Stimulated activated CD8-positive, alpha-beta memory T cell treated with anti-CD3 and anti-CD28 coated beads, Interleukin-2, amount 100 ng/mL, for 1 hour (primary cell): ENCODE measurements at places on chromosomes 7 and 10.
A peak's percentile ranks its signal among the peaks of the same experiment; 100 is the strongest.

GRCh38 chr7:37786741-37787569, 61.4 kb upstream of the NME8 start:
- no peak for DNase-seq

DNA sequence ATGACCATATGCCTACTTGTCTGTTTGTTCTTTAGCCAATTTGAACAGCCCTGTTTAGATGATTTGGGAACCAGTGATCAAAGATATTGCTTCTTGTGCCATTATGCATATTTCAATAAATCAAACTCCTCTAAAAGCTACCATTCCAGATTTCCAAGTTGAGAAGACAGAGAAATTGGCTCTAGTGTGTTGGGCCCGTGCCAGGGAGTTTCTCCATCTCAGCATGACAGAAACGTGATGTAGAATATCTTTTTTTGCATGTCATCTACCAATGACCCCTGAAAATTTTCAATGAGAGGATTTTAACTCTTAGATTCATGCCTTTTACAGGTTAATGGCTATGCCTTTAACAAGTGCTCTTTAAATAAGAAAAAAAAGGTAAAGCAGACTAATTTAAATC, 50.7 kb upstream of the CABCOCO1 start:
- DNase-seq, result no peak

DNA sequence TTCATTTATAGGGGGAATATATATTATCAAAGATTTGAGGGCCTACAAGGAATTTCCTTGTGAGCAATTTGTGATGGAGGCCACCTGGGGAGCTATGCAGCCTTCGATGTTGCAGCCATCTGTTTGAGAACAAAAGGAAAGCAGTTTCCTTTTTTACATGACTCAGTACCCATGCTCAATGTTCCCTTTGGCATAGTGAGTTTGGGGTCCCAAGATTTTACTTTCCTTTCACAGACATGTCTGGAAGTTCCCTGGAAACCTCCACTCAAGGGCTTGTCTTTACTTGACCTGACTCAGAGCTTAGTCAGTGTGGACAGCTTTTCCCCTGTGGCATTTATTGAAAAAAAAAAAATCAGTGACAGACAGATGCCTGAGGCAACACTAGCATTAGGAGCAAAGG, 73.5 kb upstream of the VIPR2 start:
- DNase-seq, result no peak

DNA sequence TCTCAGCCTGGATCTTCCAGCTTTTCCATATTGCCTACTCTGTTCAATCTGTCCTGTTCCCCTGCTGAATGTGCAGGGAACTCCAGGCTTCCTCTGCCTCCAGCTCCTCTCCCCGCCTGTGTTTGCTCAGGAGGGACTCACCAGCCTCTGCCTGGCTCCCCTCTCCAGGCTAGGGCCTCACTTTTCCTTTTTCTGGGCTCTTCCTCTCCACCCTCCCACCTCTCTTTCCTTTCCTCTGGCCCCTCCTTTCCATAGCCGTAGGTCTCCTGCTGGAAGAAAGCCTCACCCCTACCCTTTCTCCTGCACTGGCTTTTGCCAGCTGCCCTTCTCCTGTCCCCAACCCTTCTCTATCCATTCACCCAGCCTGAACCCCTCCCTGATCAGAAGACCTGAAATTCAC, 25.0 kb downstream of the PILRA start:
- no peak for DNase-seq

DNA sequence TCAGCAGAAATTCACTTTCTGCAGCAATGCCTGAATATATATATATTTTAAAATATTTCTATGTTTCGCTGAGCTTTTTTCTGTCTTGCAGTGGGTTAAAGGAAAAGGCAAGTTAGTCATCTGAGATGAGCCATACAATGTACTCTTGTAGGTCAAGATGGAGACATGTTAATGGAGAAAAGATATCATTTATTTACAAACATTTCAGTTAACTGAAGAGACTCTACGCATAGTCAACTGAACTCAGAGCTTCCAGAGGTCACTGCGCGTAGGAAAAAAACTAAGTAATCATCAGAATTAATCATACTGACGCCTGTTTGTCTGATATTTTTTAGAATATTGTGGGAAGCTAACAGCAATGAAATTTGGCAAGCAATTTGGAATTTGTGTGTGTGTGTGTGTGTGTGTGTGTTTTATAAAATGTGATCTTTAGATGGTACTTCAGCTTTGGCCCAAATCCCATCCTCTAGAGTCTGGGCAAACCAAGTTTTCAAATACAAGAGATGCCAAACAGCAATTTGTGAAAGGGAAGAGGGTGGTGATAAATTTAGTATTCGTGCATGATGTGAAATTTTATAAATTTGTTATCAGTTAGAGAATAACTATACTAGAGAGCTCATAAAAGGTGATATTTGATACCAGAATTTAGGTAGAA, 193.9 kb upstream of the AGR3 start:
- DNase-seq, result no peak

DNA sequence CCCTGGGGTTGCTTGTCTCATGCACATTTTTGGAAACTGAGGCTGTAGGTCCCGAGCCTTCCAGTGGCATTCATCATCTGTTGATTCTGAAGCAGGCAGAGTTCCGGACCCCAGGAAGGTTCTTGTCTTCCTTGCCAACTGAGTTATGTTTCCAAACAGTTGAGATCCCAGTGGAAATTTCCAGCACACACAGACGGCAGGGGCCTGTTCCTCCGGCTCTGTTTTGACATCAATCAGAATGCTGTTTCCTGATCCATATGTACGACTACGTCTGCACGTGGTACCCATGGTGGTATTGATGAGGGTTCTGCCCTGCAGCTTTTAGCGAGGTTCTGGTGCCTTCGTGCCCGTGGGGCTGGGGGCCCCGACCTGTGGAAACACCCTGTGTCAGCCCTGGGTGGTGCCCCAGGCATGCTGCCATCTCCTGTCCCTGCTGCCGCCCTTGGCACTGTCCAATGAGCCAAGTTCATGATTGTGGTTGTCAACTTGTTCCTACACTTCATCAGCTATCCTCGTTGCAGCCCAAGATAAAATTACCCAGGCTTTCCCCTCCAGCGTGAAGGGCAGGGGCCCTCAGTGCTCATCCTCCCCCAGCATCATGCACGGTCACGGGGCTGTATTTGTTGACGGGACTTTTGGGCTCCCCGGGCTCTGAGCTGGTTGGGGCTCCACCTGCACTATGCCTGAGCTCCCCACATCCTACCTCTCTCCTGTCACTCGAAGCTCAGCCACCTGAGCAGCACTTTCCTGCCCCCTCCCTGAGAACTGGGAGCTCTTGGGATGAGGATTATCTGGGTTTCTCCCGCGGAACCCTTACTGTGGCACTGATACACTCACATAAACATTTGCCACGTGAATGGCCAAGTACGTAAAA, 7.8 kb upstream of the DPYSL4 start:
- DNase-seq, result no peak

- DNase-seq, result no peak
Observed at GRCh38 chr7:44158873-44159631, 17.9 kb upstream of the MYL7 start.

DNA sequence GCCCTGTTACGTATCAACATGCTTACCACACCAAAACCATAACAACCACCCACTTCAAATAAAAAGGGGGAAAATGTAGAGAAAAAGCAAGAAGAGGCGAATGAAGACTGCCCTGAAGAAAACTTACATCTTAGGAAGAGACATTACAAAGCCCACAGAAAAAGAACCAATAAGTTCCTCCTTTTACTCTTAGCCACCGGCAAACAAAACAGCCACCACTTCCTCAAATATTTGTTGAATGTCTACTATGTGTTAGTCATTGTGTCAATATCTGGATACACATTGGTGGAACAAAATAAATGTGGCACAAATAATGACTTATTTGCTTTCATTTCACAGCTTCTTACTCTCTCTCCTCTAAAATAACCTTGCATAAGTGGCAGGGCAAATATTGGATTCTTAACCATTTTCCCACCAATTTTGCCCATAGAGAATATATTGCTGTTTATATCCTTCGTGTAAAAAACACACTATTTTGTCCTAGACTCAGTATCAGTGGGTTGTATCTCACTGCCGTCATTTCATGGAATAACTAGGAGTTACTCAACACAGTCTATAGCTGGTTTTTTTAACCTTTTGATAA, 106.8 kb downstream of the ANK3 start:
- DNase-seq, result no peak

DNA sequence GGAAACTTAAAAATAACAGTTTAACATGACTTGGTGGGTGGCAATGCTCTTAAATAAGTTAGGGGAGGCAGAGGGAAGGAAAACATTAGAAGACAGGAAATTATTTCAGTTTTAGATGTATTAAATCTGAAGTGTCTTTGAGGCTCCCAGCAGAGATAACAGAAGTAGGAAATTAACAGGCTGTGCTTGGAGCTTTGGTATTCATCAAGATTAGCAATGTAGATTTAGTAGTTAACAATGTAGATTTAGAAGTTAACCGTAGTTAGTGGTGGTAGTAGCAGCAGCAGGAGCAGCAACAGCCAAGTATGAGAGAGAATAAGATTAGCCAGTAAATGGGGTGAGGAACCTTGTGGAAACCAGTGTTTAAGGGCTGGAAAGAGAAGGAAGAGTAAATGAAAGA, 48.7 kb upstream of the UBN2 start:
- no peak for DNase-seq

DNA sequence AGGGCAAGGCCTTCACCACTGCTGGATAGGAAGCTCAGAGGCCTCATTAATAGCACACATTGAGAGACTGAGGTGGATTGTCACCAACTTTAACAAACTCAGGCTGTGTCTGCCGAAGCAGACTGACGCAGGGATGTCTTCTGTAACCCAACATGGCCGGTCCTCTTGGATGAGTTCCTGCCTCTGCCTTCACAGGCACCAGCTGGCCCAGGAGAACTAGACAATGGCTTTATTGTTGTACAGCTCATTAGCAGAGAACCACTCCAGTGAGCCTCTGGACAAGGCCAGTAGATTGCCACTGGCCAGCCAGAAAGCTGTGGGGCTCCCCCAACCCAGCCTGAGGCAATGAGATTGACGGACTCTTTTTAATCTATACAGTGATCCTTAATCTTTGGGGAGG, 9.4 kb downstream of the NODAL start:
- no peak for DNase-seq

GRCh38 chr10:30840395-30841050, 191.1 kb downstream of the ZNF438 start:
- DNase-seq, result no peak

DNA sequence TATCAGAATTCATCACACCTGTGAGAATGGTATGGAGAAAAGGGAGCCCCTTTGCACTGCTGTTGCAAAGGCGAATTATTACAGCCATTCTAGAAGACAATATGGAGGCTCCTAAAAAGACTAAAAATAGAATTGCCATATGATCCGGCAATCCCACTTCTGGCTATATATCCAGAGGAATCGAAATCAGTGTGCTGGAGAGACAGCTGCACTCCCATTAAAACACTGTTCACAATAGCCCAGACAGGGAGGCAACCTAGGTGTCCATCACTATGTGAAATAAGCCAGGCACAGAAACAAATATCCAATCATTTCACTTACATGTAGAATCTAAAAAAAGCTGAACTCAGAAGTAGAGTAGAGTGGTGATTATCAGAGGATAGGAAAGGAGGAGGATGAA, 26.0 kb upstream of the GJD4 start:
- no peak for DNase-seq

DNA sequence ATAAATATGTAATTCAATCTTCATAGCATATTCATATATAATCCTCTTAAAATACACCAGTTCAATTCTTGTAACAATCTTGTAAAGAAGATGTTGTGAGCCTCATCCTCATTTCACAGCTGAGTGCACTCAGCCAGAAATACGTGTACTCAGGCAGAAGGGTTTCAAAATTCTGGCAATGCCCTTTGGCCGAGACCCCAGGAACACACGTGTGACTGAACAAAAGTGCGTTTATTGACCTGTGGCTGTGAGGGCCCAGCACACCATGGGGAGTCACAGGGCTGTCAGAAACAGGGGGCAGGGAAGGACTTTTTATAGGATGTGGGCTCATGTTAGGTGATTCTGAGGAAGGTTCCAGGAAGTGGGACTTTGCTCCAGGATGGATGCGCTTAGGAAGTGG, 21.5 kb downstream of the GIMAP8 start:
- no peak for DNase-seq

- DNase-seq, result no peak
Observed at GRCh38 chr7:140595468-140596092, 45.0 kb downstream of the DENND2A start.

DNA sequence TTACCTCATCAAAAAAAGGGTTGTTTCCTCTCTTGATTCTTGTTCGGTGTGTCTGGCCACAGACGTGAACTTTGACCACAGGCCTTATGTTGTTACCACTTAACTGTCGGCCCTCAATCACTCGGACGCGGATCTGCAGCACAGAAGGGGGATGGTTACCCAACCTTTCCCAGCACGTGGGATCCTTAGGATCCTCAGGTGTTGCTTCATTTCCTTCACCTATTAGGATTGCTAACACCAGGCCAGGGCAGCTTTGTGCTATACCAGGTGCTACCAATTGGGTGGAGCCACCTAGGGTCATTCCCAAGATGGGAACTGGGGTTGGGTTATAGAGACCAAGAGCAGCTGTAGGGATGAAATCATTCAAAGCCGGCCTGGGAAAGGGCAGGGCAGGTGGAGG, 73.4 kb downstream of the MYOF start:
- DNase-seq, result no peak

DNA sequence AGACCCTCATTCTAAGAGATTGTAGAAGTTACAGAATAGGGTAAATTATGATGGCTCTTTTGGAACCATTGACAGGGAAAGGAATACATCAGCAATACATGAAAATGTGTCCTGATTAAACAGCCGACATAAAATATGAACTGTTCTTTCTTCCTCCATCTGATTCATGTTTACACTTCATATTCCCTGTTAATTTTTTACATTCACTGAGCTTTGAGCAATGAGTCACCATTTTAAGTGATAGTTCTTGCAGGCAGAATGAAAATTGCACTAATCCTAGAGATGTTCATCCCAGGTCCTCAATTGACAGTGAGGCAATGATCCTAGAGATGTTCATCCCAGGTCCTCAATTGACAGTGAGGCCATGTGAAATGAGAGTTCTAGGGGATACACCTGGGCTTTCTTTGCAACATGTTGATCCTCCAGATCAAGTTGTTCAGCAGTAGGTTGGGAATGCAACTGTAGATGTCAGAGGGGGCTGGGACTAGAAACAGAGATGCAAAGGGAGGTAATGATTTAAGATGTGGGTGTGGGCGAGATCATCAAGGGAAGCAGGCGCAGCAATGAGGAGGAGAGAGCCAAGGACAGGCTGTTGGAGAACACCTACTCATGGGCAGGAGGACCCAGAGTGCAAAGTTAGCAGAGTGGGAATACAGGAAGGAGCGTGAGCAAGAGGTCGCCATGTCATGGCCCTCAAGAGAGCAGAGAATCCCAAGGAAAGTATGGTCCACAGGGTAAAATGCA, 138.7 kb downstream of the ZNF365 start:
- DNase-seq, result no peak

GRCh38 chr10:101292194-101293006, 61.6 kb upstream of the BTRC start:
- no peak for DNase-seq

- no peak for DNase-seq
Observed at GRCh38 chr7:924541-925231, 29.8 kb downstream of the ADAP1 start.

DNA sequence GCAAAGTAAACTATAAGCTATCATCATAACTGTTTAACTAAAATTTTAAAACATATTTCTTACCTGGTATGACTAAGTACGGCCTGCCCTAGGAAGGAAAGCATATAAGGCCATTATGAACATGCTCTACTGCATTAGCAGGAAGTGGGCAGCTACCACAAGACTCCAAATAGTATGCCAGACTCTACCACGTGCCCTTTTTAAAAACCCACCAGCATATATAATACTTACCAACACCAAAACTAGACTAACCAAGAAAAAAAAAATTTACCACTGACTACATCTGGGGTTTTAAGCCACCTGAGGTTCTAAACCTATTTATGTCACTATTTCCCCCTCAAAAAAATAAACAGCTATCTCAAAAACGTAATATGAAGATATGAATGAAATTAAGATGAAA, 30.1 kb downstream of the NUDCD3 start:
- peak; percentile 35 for DNase-seq
